ENCODE measurements at places on chromosomes 3 and 15.

GRCh38 chr3:158991146-158991705 is 189.4 kb downstream of the MFSD1 start:
- DNase-seq = no peak

DNA sequence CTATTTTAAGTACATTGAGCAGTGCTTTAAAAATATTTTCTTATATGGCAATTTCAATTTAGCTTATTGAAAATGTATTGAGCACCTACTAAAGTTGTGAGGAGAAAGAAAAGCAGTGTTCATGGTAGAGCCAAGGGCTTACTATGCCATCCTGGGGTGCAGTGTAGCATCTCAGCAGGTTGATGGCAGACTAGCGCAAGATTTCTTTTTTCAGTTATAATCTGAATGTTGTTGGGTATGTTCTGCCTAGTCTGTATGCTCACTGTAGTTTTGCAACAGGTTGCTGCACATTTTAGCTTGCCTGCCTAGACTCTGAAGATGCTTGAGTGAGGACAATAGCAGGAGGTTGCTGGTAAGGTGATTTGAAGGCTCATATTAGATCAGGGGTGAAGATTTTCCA is 103.1 kb upstream of the UNC13C start:
- DNase-seq = no peak

GRCh38 chr3:11381141-11381540 is 108.9 kb downstream of the ATG7 start:
- DNase-seq = no peak

- DNase-seq = no peak
These were observed 9.9 kb upstream of the APEH start for GRCh38 chr3:49664300-49664699.

- DNase-seq = no peak
These were observed 755.0 kb downstream of the TBL1XR1 start for GRCh38 chr3:176442326-176442725.

GRCh38 chr15:37099319-37100108 is 835 bp downstream of the MEIS2 start:
- DNase-seq = no peak

GRCh38 chr3:97917813-97918536 is 54.3 kb downstream of the RIOX2 start:
- no peak for DNase-seq

DNA sequence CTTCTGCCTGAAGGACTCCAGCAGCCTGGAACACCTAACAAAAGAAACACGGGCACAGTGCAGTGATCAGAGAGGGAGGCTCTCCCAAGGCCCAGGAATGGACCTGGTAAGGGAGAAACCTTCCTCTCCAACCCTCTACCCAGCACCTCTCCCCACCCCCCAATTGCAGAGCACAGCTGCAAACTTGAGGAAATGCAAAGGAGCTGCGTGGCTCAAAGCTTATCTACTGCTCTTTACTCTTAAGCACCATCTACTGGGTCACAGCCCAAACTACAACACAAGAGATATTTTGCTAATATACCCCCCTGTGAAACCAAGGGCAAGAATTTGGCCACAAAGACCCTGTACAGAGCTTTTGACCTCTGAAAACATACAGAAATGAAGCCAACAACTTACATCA is 328.3 kb downstream of the OXSM start:
- no peak for DNase-seq

DNA sequence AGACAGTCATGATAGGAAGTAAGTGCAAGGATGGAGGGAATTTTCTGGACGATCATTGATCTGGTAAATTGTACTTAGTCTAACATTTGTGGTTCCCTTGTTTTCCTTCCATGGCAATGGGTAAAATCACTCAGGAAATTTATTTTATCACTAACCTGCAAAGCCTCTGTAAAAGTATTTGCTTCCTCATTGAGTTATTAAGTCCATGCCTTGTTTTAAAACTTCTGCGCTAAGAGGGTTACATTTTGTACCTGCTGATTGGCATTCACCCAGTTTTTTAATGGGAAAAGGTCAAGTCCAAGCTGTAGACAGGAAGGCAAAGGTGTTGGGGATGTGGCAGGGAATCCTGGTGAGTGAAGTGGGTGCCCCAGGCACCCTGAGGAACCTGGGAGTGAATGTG is 146.2 kb upstream of the NR2F2 start:
- no peak for DNase-seq

GRCh38 chr3:61353382-61353781 is 102.1 kb upstream of the FHIT start:
- DNase-seq = no peak

DNA sequence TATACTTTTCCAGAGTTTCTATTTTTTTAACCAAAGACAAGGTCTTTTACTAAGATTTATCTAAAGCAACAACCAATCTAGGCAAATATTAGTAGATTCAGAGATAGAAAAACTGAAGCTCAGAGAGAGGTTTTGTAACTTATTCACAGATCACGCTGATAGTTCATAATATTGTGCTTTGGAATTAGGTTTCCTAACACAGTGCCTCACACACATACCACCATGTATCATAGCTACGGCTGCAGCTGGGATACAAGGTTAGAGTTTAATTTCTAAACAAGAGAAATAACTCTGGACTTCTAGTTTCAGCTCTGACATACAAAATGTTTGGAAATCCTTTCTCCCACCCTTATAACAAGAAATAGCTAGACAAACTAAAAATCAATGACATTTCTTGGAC is 565.7 kb downstream of the PYDC2 start:
- no peak for DNase-seq

DNA sequence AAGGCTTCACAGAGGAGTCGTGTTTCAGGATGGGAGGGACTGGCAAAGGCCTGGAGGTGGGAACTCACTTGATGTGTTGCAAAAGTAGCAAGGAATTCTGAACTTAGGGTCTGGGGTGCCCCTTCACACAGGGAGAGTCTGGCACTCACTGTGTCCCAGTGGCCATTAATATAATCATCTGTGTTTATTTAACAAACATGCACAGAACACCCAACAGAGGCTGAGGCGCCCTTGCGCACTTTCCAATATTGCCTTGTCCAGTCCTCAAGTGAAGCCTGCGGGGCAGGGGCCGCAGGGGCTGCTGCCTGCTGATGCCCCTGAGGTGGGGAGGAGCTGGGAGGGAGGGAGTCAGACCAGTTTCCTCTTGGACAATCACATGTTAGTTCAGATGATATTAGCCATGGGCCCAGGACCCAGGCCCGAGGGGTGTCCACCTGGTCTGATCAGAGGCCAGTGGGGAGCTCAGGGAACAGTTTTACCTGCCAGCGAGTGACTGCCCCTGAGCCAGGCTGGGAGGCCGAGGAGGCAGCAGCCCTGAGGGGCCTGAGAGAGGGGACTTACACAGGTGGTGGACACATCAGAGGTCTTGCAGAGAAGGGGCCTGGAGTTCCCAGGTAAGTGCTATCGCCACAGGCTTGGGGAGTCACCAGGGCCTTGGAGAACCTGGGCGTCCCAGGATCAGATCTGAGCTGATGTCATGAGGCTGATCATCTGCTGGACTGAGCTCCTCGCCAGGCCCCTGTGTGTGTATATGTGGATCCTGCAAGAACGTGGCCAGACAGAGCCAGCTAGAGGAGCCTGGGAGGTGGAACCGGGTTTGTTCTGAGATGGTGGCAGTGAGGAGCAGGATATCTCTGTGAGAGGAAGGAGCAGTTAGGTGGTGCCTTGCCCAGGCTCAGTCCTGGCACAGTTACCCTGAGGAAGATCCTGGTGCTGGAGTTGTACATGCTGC is 13.8 kb upstream of the TXNRD3 start:
- DNase-seq = no peak

DNA sequence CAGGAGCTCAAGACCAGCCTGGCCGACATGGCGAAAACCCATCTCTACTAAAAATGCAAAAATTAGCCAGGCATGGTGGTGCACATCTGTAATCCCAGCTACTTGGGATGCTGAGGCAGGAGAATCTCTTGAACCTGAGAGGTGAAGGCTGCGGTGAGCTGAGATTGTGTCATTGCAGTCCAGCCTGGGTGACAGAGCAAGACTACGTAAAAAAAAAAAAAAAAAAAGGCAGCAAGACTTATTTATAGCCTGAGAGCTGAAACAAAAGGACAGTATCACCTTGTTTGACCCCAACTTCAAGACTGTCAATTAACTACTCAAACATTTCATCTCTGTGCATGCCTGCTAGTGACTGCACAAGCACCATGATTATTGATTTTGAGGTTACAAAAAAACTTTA is 478.9 kb upstream of the GBE1 start:
- DNase-seq = no peak

DNA sequence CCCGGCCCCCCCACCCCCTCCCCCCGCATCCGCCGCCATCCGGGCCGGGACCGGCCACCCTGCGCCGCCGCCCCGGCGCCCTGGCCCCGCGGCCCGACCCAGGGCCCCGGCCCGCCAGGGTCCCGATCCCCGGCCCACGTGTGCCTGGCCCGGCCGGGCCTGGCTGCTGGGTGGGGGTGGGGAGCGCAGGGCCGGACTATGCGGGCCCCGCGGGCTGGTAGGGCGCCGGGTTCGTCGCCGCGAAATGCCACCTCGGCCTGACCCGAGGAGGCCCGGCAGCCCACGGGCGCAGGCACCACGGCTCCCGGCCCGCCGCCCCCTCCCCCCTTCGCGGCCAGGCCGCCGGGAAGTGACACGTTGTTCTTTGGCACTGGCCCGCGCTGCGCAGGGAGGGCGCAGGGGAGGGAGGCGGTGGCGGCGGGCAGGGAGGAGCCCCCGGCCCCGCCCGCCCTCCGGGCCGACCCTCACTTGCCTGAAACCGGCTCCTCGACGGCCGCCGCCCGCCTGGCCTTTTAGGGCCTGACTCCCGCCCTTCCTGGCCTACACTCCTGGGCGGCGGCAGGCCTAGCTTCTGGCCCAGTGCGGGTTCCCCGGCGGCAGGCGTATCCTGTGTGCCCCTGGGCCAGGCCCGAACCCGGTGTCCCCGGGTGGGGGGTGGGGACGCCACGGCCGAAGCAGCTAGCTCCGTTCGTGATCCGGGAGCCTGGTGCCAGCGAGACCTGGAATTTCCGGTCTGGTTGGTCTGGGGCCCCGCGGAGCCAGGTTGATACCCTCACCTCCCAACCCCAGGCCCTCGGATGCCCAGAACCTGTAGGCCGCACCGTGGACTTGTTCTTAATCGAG is 515 bp downstream of the EIF4G1 start:
- DNase-seq = peak; percentile 55

DNA sequence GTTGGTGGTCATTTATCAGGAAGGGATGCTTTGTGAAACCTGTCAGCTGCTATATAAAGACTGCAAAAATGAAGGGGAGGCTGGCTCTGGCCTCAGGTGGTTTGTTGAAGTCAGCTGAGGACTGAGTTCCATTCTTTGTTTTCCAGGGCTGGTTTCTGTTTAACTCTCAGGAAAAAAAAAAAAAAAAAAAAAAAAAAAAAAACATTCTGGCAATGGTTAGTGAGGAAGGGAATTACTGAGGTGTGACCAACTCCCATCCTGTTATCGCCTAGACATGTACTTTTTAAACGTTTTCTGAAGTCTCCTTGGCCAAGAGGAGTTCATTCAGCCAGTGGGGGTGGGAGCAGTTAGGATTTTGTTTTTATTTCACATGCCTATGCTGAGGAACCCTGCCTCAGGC is 316.3 kb downstream of the OXSM start:
- no peak for DNase-seq

- no peak for DNase-seq
These were observed 26.1 kb downstream of the NCBP2 start for GRCh38 chr3:196916221-196916620.

DNA sequence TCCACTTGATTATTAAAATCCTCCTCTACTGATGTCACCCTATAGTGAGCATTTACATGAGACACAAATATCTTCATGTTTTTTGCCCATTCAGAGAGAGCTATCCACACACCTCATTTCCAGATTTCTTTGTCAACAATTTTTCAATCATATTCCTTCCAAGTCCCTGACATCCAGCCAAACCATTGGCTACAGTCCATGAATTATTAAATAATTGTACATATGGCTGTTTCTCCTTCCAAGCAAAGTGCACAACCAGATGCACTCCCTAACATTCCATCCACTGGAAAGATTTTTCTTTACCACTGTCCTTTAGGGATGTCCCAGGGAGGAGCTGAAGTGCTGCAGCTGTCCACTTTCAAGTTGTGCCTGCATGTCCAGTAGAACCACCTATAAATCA is 328.0 kb upstream of the MDFIC2 start:
- DNase-seq = no peak

DNA sequence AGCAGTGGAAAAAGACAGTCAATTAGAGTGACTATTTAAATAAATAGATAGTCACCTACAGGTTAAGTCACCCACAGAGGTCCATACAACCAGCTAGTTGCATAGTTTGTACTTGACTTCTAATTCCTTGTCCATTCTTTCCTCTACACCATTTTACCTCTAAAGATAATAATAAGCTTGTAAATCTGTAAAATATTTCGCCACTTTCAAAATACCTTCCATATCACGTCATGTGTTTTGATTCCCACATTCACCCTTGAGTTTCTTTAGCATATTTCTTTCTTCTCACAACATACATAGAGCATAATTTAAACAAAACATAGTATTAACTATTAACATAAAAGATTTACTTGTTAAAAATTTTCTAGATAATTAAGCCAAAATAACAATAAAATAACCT is 689.6 kb downstream of the MECOM start:
- no peak for DNase-seq

DNA sequence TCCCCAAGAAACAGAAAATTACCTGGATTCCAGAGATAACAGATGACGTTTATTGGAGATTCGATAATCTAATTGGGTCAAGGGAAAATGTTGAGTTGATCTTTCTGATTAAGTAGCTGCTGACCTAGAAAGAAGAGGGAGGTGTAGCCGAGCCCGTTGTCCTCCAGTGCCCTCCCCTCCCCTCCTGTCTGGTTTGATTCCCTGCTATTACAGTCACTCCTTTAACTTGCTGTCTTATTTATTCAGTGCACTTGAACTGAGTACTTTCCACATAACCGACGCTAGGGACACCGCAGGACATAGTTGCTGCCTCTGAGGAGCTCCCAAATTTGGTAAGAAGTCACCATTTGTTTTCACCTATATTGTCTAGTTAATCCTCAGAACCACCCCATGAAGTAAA is 103.7 kb downstream of the AQP9 start:
- DNase-seq = no peak

DNA sequence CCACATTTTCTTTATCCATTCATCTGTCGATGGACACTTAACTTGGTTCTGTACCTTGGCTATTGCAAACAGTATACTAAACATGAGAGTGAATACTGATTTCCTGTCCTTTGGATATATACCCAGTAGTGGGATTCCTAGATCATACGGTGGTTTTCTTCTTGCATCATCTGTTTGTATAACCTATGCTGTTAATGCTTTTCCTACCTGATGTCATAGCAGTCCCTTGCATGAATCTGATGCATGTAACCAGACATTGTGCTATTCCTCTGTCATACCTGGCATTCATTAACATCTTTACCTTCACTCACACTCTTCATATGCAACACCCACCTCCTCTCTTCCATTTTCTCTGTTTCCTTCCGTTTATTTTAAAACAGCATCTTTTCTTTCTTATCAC is 185.2 kb downstream of the KLHL25 start:
- DNase-seq = no peak

DNA sequence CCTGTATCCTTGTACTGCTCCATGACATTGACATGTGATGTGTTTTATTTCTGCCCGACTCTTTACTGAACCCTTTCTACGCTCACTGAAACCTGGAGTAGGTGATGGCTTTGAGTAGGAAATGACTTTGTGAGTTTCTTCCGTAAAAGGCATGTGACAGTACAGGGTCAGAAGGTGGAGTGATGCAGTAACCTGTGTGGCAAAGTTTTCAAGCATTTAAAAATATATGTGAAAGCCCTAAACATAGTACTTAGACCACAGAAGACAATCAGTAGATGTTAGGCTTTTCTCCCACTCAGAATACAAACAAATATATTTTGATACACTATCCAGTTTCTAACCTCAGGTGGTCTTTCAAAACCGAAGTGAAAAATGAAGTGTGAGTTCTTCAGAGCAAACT is 31.3 kb upstream of the SACM1L start:
- no peak for DNase-seq
